Airway epithelial cell (primary cell): ENCODE measurements at places on chromosomes 2 and 18. TPM values are rescaled to one million over a fixed set of nuclear protein-coding genes. Genes with fewer than 3 reads are reported as not detected.

TP53I3 gene
- 55.0 and 70.7 TPM in 2 replicates for total RNA-seq

CXCR1 gene
- total RNA-seq = not detected in 2 replicates

ACTG2 gene
- total RNA-seq = 2.3 and 4.5 TPM in 2 replicates

RELCH gene
- total RNA-seq = 15.9 and 27.9 TPM in 2 replicates

HOXD8 gene
- total RNA-seq = not detected in 2 replicates

HNMT gene
- 8.4 and 9.0 TPM in 2 replicates for total RNA-seq

BOLA3 gene
- 124 and 158 TPM in 2 replicates for total RNA-seq

CFAP65 gene
- not detected in 2 replicates for total RNA-seq

SERPINB11 gene
- 0.05 and 0.35 TPM in 2 replicates for total RNA-seq

RIT2 gene
- not detected in 2 replicates for total RNA-seq

DSG4 gene
- 0.05 and 0.07 TPM in 2 replicates for total RNA-seq

FSIP2 gene
- total RNA-seq = 0.56 and 0.85 TPM in 2 replicates

NMUR1 gene
- 0.05 TPM in 1 of 2 replicates, not detected in the other for total RNA-seq

MFSD2B gene
- 0.14 TPM in 1 of 2 replicates, not detected in the other for total RNA-seq

MRPL30 gene
- total RNA-seq = 33.0 and 49.4 TPM in 2 replicates

PAIP2B gene
- 5.0 and 5.9 TPM in 2 replicates for total RNA-seq

TYMS gene
- total RNA-seq = 22.6 and 36.3 TPM in 2 replicates

ARHGAP25 gene
- 1.6 and 3.9 TPM in 2 replicates for total RNA-seq

ADCY3 gene
- total RNA-seq = 28.9 and 35.2 TPM in 2 replicates

ZDBF2 gene
- 2.8 and 4.2 TPM in 2 replicates for total RNA-seq

SLC8A1 gene
- total RNA-seq = 1.1 TPM in 2 replicates

GPBAR1 gene
- total RNA-seq = 0.56 TPM in 1 of 2 replicates, not detected in the other

AQP12A gene
- not detected in 2 replicates for total RNA-seq

SERPINB13 gene
- 44.9 and 63.0 TPM in 2 replicates for total RNA-seq
